Amygdala (tissue), 56 donors: ENCODE measurements at places on chromosomes 1 and 21.

- no peak for DNase-seq
Observed at GRCh38 chr1:87295445-87296110, 33.1 kb upstream of the LMO4 start.

DNA sequence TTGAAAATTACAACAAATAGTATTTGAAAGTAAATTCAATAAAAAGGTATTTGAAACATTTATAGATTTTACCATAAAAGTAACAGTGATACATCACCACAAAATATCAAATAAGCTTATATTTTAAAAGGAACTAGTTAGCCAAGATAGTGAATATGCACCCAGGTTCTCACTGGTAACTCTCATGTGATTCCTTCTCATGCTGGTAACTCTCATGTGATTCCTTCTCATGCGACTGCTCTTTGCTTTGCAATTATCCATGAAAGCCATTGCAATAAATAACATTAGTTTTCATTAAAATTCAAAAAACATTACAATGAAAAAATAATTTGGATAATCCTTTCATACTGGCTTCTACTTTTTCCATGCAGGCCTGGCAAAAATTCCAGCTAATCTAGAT is 75.4 kb downstream of the AHCTF1 start:
- no peak for DNase-seq

DNA sequence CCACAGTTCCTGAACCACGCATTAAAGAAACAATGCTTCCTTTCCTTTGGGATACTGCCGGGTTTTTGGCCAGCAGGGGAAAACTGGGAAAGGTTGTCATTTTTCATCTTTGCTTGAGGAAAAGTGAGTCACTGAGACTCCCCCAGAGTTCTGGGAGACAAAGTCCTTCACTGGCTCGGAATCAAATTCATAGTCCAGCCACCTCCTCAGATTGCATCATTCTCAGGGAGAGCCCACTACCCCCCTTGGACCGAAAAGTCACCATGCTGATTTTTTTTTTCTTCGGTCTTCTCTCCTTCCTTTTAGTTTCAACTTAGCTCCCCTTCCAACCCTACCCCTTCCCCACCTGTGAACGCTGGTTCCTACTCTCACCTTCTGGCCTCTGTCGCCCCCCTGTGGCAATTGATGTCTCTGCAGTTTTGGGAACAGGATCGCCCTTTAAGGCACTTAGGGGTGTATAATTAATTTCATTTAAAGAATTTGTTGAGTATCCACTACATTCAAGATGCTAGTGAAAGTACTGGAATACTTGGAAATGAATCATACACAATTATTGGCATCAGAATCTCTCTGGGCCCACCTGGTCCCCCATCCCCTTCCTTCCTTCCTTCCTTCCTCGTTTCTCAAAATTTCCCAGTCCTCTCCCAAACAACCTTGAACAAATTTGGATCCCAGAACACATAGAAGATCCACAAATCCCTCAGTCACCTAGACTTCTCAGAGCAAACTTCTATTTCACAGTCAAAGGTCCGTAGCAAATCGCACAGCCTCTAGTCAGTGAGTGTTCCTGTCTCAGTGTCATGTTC is 6.9 kb downstream of the ACKR1 start:
- no peak for DNase-seq

DNA sequence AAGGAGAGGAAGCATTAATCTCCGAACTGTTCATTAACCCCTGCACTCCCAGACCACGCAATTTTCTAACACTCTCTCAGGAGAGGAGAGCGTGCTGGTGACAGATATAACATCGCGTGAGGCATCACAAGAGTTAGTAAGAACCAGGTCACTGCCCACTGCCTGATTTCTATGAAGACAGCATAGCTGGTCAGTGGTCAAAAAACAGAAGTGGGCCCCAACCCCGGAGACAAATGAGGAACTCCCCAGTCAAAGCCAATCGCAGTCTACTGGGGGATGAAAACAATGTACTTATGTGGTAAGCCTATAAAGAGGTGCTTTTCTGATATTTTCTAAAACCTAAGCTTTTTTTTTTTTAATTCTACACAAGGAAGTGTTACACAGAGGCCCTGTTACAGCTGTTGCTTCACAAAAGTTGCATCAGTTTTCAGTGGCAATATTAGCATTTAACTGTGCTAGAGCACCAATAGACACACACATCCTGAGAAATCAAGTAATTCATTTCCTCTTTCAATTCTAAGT is 231.8 kb upstream of the IRF2BP2 start:
- DNase-seq: no peak

- no peak for DNase-seq
Observed at GRCh38 chr1:35958558-35958957, 27.7 kb downstream of the AGO3 start.

DNA sequence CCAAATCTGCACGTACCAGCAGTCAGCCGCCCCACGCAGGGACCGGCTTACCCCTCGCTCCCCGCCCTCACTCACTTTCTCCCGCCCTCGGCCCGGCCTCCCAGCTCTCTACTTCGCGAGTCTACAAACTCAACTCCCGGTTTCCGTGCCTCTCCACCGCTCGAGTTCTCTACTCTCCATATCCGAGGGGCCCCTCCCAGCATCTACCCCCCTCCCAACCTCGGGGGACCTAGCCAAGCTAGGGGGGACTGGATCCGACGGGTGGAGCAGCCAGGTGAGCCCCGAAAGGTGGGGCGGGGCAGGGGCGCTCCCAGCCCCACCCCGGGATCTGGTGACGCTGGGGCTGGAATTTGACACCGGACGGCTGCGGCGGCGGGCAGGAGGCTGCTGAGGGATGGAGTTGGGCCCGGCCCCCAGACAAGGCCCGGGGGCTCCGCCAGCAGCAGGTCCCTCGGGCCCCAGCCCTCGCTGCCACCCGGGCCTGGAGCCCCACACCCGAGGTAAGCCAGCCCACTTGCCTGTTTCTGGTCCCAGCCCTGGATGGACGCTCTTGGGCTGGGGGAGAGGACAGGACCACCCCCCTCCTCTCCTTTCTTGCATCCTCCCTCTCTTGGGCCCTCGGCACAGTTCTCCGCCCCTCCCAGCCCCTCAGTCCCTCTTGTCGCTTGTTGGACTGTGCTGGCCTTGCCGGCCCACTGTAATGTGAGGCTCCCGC is at the start of gene ARTN:
Gene ARTN (plus strand): TSS at position 416 of the 715 bp plus-strand sequence. CDS start 1,856 bp downstream, outside the sequence.
- DNase-seq: no peak

DNA sequence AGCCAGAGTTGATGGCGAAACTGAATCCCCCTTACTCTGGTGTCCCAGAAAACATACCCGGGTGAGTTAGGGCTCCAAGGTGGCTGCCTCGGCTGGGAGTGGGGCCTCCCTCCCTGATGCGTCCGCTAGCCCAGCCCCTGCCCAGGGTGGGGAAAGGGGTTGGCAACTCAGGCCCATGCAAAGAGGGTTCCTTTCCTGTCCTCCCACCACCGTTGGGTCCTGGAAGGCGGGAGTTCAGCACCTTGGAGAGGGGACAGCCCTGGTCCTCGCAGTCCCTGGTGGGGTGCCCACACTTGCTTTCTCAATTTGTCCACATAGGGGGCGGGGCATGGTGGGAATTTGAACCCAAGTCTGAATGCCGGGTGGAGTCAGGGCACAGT is 6.1 kb downstream of the SRM start:
- no peak for DNase-seq

DNA sequence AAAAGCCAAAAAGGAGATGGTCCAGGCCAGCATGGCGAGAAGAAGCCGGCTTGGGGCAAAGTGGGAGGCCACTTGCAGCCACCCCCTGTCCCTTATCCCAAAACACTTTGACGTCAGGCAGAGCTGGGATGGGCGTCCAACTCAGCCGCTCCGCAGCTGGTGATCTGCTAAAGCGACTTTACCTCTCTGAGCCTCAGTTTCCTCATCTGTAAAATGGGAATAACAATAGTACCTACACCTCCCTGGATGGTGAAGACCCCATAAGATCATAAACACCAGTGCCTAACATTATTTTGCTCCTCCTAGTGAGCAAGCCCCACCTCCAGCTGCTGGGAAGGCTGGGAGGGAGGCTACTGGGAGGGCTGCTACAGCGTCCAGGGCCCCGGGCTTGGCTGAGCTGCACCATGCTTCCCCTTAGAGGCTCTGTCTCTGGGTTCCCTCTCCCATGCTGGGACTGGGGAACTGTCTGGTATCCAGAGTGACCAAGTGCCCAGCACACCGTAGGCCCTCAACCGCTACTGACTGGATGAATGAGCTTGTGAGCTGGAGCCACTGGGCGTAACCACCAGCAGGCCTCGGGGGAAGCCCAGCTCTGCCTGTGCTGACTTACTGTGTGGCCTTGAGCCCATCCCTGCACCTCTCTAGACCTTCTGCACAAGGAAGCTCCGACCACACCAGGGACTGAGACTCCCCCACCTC is 18.3 kb downstream of the IFFO2 start:
- DNase-seq: no peak

DNA sequence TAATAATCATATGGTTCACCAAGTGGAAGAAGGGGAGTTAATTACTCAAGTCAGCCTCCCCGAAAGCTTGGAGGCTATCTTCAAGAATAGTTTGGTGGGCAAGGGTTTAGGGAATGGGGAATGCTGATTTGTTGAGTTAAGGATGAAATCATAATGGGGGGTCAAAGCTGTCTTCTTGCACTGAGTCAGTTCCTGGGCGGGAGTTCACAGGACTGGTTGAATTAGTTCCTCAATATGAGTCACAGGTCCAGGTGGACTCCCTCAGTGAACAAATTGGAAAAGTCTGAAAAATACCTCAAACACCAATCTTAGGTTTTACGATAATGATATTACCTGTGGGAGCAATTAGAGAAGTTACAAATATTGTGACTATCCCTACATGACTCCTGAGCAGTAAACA is 115.2 kb upstream of the COA6 start:
- no peak for DNase-seq

DNA sequence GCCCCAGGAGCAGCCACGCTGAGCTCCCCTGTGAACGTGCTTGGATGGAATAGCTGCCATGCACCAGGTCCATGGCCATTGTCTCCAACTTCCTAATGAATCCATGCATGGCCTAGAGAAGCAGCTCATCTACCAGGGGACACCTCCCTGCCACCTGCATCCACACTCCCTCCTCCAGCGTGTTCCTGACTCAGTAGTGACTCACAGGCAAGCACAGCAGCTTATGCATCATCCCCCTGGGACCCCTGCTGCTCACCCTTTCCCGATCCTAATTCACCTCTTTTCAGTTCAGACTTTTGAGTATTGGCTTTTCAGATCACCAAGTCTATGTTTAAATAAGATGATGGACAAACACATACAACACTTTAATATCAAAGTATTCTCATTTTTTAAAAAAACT is 39.9 kb upstream of the TADA1 start:
- no peak for DNase-seq

- peak; percentile 61 for DNase-seq
Observed at GRCh38 chr1:97920832-97921571, at the start of gene DPYD. TSS of gene DPYD (minus strand) at chr1:97921034. CDS start at chr1:97920922, 112 bp downstream.

GRCh38 chr1:218299416-218299815 is 14.3 kb downstream of the RRP15 start:
- DNase-seq: no peak

DNA sequence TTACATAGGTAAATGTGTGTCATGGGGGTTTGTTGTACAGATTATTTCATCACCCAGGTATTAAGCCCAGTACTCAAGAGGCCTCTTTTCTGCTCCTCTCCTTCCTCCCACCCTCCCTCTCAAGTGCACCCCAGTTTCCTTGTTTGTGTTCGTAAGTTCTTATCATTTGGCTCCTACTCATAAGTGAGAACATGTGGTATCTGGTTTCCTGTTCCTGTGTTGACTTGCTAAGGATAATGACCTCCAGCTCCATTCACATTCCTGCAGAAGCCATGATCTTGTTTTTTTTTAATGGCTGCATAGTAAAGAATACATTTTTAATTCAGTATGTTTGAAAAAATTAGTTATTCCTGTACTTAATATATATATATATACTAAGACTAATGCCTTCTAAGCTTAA is 107.7 kb downstream of the CLDN17 start:
- DNase-seq: no peak

- DNase-seq: no peak
Observed at GRCh38 chr1:167064621-167065020, 25.6 kb downstream of the GPA33 start.
